NCI-H2029 treated with DMSO at 0.1 percent for 48 hours (cell line): ENCODE measurements at places on chromosomes 12 and 14.

DNA sequence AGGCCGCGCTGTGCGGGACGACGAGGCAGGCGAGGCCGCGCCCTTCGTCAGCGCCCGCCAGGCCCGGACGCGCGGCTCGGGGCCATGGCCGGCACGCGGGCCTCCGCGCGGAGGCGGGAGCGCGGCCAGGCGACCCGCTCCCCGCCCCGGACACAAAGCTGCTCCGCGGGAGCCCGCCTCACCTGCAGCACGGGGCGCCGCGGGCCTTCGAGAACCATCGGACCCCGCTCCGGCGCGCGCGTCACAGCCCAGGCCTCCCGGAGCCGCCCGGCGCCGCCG, 342 bp downstream of the DICER1 start:
- no peak for DNase-seq

DNA sequence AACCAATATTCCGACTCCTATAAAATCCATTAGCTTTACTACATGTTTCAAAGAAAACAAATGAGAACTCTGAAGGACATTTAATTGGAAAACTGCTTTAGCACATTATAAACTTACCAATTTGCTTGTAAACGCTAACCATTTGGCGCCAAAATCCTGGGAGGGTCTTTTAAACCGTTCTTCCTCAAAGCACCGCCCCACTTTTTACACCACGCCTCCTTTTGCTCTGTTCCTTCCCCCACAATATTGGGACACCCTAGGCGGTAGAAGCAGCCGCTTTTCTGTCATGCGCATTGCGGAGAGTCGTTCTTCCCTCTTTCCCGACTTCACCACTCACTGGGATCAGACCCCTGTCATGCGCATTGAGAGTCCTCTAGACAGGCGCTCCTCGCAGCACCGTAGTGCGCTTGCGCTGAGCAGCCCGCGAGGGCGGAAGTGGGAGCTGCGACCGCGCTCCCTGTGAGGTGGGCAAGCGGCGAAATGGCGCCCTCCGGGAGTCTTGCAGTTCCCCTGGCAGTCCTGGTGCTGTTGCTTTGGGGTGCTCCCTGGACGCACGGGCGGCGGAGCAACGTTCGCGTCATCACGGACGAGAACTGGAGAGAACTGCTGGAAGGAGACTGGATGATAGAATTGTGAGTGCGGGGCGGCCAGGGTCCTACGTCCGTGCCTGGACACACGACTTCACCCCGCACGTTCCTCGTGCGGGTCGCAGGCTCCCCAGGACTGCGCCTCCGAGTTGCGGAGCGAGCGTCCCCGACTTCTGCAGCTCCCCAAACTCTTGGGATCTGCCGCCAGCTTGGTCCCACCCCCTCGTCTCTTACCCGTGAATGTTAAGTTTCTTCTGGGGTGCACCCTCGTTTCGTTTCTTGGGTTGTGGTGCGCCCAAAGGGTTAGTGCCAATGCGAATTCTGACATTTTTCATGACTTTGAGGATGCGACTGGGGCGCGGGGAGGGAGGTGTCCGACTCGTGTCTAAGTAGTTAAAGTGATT, at the start of gene TMX1:
TMX1 (plus strand) TSS at position 435 of the 991 bp plus-strand sequence; CDS start at position 481, 46 bp downstream.
- peak; percentile 99 for DNase-seq

GRCh38 chr14:31137214-31137889, 70.2 kb downstream of the HECTD1 start:
- no peak for DNase-seq

DNA sequence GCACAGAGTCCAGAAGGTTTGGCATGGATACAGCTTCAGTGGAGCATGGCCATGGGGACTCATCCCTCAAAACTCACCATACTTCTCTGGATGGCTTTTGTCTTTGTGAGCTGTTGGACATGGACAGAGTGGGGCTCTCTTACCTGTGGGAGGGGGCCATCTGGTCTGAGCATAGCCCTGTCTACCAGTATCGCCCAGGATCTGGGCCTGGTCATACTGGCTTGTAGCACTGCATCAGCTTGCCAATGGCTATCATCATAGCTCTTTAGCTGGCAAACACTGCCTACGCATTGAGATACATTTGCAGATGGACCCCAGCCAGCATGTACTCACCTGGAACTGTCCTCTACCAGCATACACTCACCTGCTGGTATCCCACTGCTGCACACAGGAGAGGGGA, 975.2 kb upstream of the NOVA1 start:
- DNase-seq: no peak

GRCh38 chr12:110548678-110549077, 34.4 kb downstream of the PPTC7 start:
- DNase-seq: no peak

DNA sequence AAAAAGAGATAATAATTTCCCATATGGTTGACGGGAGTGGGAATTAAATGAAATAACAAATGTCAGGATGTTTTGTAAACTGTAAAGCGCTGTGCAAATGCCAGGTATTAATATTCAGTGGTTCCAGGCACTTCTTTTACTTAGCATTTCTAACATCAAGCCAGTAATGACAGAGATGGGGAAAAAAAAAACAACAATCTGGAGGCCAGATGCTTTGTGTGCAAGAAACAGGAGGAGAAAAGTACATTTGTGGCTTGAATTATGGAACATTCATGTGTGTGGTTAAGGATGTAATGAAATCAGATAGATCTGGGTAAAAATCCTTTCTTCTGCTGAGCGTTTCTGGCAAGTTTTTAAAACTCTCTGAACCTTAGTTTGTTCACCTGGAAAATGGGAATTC, 509.6 kb downstream of the FUT8 start:
- DNase-seq: no peak

DNA sequence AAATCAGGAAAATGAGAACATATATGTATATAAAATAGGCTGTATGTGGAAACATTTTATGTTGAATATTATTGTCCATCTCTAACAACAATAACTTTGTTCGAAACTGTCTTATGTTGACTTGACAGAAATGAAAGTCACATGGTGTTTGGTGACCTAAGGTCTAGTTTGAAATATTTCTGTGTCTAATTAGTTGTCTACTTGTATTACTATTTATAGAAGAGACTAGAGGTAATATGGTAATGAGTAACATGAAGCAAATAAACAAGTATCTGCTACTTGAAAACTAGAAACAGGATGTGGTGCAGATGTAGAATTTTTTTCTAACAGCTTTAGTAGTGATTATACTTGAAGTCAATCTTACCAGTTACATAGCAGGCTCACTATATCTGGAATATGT, 3.9 kb downstream of the GPHN start:
- DNase-seq: no peak

DNA sequence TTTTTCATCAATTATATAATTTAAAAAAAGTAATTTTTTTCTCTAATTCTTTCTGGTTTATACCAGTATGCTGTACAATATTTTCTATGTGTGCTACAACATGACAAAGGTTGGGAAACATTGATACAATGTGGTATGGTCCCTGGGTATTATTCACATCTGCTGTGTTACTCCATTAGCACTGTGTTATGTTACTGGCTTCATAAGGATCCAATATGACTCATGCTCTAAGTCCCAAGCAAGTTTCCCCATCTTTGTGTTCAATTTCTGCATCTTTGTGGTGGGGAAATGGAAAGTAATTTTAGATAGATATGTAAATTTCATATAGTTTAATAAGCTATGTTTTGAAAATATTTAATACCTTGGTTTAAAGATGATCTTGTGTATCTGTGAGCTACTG, 35.8 kb downstream of the FBXO33 start:
- no peak for DNase-seq

DNA sequence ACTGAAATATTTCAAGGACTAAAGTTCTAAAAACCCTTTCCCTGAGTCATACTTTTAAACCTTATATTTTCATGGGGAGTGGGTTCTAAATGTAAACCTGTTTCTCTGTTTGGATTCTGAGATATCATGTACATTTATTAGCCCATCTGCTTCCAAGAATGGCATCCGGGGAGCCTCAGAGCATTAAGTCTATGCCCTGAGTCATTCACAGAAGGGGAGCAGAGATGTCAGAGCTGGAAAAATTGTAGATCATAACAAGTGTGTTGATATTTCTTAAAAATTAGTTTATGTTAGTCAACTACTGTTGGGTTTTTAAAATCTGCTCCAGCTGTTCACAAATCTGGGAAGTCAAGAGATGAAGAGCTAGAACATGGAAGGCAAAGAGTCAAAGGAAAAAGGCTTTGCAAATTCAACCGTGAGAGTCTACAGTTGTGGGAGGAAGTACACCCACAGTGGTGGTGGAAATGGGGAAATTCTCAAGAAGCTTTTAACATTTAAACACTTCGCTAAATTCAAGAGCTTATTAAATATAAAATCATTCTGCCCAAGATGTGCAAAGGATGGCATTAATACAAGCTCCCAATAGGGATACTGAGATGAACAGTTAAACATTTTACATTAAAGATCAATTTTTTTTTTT, 70.5 kb upstream of the FLRT2 start:
- no peak for DNase-seq

- no peak for DNase-seq
These were observed 589.5 kb downstream of the NOVA1 start for GRCh38 chr14:26008290-26008689.

DNA sequence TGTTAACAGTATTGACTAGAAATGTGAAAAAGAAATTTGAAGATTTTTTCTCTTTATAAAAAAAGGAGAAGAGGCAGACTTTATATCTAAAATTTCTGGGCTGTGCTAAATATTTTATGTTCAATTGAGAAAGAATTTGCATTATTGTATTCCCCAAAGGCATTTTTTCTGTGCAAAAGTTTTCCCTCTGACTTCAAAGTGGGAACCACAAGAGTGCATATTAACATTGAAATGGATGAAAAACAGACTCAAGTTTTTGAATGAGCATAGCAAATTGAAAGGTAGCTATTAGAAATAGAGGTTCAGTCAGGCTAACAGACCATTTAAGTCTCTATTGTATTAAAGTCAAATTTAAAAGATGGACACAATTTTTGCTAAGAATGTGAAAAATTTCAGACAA, 95.2 kb downstream of the RASSF9 start:
- no peak for DNase-seq

DNA sequence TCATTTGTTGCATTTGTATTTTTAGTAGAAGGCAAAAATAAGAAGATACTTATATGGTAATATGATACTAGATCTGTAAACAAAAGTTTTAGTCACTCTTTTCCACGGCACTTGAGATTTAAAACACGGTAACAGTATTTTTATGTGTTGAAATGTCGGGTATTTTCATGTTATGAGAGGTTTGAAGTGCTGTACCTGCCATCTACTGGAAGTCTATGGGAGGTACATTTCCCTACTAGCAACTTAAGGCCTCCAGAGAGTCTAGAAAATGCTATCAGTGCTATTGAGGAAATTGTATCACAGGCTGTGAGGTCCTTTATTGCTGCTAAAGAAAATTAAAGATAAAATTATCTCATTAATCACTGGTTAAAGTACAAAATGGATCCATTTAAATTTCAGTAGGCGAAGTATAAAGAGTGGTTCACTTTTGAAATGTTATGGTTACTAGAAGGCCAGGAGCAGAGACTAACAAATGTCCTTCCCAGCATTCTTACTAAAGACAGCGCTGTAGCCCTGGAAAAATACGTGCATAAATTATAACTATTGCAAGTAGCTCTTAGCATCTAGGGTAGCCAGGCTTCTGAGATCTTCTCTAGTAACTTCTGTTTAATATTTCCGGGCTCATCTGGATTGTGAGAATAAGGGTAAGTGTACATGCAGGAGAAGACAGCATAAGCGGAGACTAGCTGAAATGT, 77.6 kb upstream of the PRKD1 start:
- DNase-seq: peak; percentile 72

DNA sequence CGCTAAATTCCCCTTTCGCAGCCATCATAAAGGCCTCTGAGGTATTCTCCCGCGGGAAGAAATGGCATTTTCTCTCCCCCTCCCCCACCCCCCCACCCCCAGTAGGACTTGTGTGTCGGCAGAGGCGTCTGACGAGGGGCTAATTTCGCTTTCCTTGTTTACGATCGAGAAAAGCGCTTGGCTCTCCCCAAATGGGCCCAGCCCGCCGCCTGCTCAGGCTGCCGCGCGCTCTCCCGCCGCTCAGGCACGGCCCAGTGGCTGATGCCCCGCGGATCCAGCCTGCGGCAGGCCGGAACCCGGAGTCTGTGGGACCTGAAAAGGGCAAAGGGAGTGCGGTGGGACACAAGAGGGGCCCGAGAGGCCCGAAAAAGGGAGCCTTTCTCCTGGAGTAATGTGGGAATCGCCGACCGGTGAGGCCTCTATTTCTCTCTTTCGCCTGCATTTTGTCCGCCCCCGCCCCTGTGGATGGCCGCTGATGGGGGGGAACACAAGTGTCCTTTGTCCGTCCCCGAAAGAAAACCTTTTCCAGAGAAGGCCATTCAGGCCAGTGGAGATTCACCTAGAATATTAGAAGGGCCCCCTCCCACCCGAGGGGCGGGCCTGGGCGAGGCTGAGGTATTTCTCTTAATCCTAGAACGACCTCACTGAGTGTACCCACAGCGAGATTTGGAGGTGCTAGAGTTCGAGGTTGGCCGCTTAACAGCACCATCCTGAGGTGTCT, 9.0 kb upstream of the HOXC6 start:
- no peak for DNase-seq

- DNase-seq: no peak
These were observed 31.7 kb downstream of the ANO2 start for GRCh38 chr12:5913387-5913786.

GRCh38 chr12:12943586-12944260, 8.2 kb downstream of the GPRC5D start:
- no peak for DNase-seq

DNA sequence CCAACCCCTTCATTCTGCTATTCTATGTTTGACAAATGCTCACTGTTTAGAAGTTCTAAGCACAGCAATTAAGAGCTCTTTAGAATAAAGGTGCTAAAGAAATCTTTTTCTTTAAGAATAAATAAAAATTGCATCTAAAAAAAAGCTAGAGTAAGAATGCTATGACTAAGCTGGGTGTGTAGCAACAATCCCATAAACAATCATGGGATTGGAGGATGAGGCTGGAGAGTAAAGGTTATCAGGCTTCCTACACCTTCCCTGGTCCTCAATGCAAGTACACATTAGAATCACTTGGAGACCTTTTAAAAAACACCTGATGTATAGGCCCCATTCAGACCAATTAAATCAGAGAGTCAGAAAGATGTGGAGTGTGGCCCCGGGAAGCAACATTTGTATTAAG, 88.3 kb downstream of the CIT start:
- no peak for DNase-seq

DNA sequence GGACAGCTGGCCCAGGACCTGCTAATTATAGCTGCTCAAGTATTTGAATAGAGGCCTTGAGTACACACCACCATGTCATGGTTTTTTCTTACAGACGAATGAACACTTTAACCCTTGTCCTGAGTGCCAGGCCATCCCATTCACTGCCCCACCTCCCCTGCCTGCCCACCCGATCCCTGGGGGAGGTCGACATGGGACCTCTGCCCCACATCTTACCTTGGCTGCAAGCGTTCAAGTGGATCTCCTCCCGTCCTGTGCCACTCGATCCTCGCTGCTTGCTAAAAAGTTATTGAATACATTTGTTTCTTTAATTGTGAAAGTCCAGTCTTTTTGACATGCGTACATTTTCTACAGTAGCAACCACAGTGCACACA, 10.3 kb downstream of the RTL1 start:
- DNase-seq: no peak

DNA sequence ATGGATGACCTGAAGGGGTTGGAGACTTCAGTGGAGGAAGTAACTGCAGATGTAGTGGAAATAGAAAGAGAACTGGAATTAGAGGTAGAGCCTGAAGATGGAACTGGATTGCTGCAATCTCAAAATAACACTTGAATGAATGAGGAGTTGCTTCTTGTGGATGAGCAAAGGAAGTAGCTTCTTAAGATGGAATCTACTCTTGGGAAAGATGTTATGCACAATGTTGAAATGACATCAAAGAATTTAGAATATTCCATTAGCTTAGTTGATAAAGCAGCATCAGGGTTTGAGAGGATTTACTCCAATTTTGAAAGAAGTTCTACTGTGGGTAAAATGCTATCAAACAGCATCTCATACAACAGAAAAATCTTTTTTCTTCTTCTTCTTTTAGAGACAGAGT, 186.4 kb upstream of the PRKD1 start:
- DNase-seq: no peak
